ENCODE measurements at places on chromosomes 16 and 17. TPM values are rescaled to one million over a fixed set of nuclear protein-coding genes. Genes with fewer than 3 reads are reported as not detected.

IGSF6 gene
- not detected for total RNA-seq

CANT1 gene
- total RNA-seq: 33.7 TPM

IRX5 gene
- total RNA-seq: 0.09 TPM

DYNLL2 gene
- total RNA-seq: 17.7 TPM

CTRL gene
- 2.3 TPM for total RNA-seq

CCDC47 gene
- 59.6 TPM for total RNA-seq

PTX4 gene
- total RNA-seq: not detected

KRT39 gene
- 0.17 TPM for total RNA-seq

TIMP2 gene
- 124 TPM for total RNA-seq

SHISA6 gene
- not detected for total RNA-seq

MPV17L gene
- total RNA-seq: 0.47 TPM

CD7 gene
- total RNA-seq: not detected

MIEF2 gene
- 18.1 TPM for total RNA-seq

TEKT5 gene
- 0.34 TPM for total RNA-seq

TBC1D3I gene
- not detected for total RNA-seq

All from bronchial smooth muscle cell (primary cell).